ENCODE measurements at places on chromosomes 16 and 17.
A peak's percentile ranks its signal among the peaks of the same experiment; 100 is the strongest.

DNA sequence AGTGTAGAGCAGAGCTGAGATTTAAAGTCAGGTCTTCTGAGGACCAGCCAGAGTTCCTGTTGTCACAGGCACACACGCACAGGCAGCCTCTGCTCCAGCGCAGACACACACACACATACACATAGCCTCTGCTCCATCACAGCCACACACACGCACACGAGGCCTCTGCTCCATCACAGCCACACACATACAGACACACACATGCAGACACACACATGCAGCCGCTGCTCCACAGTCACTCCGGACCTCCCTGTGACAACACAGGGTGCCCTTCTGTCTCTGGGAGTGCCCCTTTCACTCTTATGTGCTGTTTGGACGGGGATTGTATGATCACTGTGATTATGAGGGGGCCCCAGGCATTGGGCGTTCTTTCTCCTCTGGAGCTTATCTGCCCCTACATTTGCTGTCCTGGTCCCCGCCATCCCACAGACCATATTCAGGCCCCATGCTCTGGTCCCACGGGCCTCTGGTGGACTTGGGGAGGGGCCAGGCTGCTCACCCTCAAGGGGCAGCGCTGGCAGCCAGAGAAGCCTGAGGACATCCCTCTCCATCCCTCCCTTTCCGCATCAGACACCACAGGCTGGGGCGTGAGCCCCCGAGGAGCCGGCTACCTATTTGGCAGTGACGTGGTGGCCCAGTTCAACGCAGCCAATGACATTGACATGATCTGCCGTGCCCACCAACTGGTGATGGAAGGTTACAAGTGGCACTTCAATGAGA is 7.5 kb downstream of the TBX6 start:
- no peak for DNase-seq

- DNase-seq: no peak
Measured at GRCh38 chr16:9098377-9099090, 7.1 kb downstream of the HAPSTR1 start.

DNA sequence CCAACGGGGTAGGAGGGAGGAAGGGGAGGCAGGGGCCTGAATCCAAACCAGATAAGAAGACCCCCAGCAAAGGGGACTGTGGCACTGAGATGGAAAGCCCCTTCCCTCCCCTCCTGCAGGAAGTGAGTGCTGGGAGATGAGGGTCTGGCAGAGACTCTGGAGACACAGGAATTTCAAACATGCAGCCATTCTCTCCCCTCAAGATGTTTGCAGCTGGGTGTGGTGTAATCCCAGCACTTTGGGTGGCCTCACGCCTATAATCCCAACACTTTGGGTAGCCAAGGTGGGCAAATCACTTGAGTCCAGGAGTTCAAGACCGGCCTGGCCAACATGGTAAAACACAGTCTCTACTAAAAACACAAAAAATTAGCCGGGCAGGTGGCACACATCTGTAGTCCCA is 33.9 kb upstream of the FAAP100 start:
- no peak for DNase-seq

- no peak for DNase-seq
Measured at GRCh38 chr17:82152114-82152513, 54.1 kb upstream of the FASN start.

DNA sequence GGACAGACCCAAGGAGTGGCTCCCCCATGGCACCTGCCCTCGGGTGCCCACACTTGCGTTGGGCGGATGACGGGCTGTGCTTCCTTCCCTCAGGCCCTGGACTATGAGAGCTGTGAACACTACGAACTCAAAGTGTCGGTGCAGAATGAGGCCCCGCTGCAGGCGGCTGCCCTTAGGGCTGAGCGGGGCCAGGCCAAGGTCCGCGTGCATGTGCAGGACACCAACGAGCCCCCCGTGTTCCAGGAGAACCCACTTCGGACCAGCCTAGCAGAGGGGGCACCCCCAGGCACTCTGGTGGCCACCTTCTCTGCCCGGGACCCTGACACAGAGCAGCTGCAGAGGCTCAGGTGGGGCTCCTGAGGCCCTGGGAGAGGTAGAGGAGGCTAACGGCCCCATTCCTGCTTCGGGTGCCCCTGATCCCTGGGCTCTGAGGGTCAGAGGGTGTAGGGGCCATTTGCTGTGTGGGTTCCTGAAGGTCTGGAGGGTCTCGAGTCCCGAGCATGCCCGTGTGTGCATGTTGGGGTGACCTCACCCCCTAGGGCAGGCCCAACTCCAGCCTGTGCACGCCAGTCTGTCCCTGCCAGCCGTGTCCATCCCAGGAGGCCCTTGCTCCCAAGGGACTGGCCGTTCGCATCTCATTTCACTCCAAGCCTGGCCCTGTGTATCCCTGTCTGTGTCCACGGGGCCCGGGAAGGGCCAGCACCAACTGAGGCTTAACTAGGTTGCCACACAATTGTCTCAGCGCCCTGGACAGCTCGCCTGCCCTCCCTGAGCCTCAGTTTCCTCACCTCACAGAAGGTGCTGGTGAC is 10.0 kb downstream of the SLC22A31 start:
- no peak for DNase-seq

GRCh38 chr17:5952518-5952917 is 117.7 kb upstream of the WSCD1 start:
- DNase-seq: no peak

- no peak for DNase-seq
Measured at GRCh38 chr17:14923981-14924380, 341.1 kb downstream of the PMP22 start.

GRCh38 chr17:2264067-2264860 is 39.3 kb downstream of the SMG6 start:
- DNase-seq: no peak

DNA sequence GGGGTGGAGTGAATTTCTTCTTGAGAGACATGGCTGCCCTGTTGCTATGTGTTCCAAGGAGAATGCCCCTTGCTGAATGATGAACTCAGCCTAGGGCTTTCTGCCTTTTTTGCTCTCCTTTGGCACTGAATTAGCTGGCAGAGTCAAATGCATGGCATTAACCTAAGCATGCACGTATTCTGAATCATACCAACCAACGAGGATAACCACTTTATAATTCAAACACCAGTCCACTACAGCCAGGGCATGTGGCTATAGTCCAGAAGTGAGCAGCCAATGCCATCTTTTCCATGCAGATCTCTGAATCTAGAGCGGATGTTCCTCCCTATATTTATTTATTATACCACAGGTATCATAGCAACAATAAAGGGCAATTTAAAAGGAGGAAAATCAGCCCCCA is 15.7 kb downstream of the TMIGD1 start:
- no peak for DNase-seq

DNA sequence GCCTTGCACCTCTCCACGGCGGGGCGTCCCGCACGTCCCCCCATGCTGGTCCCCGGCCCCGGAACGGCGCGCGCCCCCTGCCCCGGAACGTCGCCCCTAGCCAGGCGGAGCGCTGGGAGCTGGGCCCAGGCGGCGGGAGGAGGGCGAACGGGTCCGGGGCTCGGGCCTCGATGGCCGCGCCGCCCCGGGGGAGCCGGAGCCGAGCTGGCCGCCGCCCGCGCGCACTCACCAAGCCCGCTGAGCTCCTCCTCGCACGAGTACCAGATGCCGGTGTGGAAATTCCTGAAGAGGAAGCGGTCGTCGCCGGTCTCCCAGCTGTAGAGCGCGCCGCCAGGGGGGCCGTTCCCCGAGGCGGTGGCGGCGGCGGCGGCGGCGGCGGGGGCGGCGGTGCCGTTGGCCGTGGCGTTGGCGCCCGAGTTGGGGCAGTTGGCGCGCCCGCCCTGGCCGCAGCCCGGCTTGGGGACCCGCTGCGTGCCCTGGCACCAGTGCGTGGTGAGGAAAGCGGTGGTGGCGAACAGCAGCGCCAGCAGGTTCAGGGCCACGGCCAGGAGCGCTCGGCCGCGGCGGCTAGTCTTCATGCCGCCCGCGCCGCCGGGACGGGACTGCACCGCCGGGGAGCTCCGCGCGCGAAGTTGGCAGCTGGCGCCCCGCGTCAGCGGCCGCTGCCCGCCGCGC is 530 bp downstream of the GSG1L start:
- no peak for DNase-seq

DNA sequence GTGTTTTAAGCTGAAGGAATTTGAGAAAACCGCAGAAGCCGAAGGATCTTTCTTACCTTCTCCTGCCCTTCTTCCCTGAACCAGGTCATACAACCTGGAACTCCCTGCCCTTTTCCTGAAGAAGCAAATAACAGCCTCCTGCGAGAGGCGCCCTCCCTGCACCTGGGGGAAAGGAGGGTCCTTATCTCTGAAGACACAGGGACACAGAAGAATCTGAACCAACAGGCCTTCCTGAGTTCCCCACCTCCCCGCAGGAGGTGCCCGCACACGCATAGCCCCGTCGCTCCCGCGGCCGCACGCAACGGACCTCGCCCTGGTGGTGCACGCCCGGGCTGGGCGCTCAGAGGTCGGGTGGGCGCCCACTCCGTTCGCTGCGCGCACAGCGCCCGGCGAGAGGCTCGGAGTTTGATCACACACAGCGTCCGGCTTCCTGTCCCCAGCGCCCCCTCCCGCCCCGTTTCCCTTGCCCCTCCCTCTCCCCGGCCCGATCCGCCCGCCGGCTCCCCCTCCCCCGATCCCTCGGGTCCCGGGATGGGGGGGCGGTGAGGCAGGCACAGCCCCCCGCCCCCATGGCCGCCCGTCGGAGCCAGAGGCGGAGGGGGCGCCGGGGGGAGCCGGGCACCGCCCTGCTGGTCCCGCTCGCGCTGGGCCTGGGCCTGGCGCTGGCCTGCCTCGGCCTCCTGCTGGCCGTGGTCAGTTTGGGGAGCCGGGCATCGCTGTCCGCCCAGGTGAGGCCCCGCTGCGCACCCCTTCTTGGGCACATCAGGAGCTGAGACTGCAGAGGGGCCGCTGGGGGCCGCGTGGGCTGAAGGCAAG is at the start of gene TNFSF12:
Gene TNFSF12, plus strand, starts transcription at position 474 of the 816 bp plus-strand sequence. Its CDS starts 96 bp downstream, at position 570.
- DNase-seq: no peak

DNA sequence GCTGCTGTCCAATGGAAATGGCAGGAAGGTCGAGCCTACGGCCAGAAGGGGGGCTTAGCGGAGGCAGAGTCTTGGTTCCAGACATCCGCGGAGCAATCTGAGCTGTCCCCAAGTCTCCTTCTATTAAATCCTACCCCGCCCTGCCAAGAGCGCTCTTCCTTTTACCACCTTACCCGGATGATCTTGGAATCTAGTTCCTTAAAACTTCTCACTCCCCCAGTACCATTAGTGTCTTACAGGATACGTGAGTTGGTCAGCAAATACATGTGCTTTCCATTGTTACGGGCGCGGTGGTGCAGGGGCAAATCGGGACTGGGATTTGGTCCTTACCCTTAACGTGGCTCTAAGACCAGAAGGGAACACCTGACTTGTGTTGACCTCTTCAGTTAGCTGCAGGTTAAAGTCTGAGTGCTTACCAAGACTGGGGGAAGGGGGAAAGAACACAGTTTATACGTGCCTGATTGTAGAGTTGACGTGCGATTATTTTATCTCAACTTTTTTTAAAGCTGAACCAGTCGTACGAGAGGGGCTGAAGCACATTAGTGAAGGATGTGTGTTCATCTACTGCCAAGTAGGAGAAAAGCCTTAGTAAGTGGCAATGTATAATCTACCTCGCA is 495 bp downstream of the TXNDC17 start:
- no peak for DNase-seq

GRCh38 chr16:82160226-82160625 is 9.8 kb downstream of the MPHOSPH6 start:
- DNase-seq: peak; percentile 68

- peak; percentile 2 for DNase-seq
Measured at GRCh38 chr17:55090079-55090492, 121.5 kb downstream of the STXBP4 start.

GRCh38 chr17:35895636-35896587 is 15.8 kb upstream of the CCL5 start:
- DNase-seq: no peak

GRCh38 chr17:42197564-42198156 is 3.4 kb upstream of the GHDC start:
- no peak for DNase-seq

- DNase-seq: no peak
Measured at GRCh38 chr16:2819939-2820835, 3.1 kb downstream of the PRSS21 start.

GRCh38 chr17:64994781-64995538 is 61.6 kb downstream of the GNA13 start:
- no peak for DNase-seq

- no peak for DNase-seq
Measured at GRCh38 chr16:84096447-84097005, 20.2 kb downstream of the MBTPS1 start.

GRCh38 chr17:61460796-61461585 is 8.8 kb downstream of the TBX4 start:
- no peak for DNase-seq

- DNase-seq: no peak
Measured at GRCh38 chr17:78395155-78395554, 16.7 kb downstream of the PGS1 start.

GRCh38 chr16:73383195-73383987 is 335.5 kb upstream of the ZFHX3 start:
- DNase-seq: no peak

DNA sequence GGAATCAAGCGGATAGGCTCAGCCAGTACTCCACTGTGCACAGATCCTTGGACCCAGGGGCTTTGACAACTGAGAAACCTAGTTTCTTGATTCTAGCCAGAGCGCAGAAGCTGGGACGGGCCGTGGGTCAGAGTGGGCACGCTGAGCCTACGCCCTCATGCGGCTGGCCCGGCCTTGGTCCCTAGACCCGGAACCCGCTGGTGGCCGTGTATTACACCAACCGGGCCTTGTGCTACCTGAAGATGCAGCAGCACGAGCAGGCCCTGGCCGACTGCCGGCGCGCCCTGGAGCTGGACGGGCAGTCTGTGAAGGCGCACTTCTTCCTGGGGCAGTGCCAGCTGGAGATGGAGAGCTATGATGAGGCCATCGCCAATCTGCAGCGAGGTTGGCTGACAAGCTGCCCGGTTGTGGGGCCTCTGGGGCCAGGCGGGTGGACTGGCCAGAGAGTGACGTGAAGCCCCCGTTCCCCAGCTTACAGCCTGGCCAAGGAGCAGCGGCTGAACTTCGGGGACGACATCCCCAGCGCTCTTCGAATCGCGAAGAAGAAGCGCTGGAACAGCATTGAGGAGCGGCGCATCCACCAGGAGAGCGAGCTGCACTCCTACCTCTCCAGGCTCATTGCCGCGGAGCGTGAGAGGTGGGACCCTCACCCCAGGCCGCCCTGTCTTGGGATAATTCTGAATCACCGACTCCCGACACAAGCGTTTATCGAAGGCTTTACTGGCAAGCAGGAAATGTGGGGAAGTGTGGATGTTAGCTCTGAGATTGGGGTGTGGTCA is 946 bp downstream of the STUB1 start:
- no peak for DNase-seq

Measured in astrocyte of the cerebellum (primary cell).